ENCODE measurements at places on chromosomes 3 and 15.

- DNase-seq = peak; percentile 59
Measured at GRCh38 chr3:37181756-37182155, 7.4 kb upstream of the LRRFIP2 start.

GRCh38 chr3:10810376-10810775 lies 5.7 kb upstream of the SLC6A11 start:
- no peak for DNase-seq

GRCh38 chr3:104933972-104934371 lies 432.7 kb upstream of the ALCAM start:
- peak; percentile 34 for DNase-seq

GRCh38 chr3:140292684-140293083 lies 357.7 kb downstream of the CLSTN2 start:
- peak; percentile 100 for DNase-seq

- no peak for DNase-seq
Measured at GRCh38 chr3:161989012-161989411, 492.4 kb downstream of the OTOL1 start.

DNA sequence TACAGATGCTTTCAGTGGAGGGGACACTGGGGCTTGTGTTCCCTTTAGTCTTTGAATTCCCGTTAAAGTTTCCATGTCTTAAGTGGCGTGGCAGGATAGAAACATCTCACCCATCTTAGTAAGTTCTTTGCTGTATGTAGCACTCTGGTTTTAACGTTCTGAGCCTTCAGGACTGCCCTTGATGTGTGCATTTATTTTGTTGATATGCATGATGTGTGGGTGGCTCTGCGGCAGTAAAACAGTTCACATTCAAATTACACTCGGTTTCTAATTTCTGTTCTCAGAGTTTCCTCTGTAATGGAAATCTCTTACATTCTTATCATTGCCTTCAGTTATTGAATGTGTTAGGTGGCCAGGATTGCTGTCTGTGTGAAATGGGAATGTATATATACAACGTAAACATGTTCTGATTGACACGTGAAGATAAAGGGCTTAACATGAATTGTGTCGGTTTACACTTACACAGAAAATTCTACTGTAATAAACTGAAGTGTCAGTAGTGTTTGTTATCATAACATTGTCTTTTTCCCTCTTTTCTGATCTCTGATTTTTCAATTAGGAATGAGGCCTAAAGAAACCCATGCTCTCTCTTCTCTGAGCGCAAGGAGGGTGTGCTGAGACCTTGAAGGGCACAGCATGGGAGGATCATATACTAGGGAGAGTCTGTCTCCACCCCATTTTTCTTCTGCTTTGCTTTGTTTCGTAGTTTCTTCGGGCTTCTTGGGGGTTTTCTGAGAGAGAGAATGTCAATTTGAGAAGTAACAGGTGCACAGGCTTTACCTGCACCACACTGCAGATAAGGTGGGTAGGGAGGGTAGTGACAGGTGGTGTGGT lies 51.5 kb downstream of the IGF1R start:
- no peak for DNase-seq
